Naive B cell (primary cell): ENCODE measurements at places on chromosomes 7 and 10. TPM values are rescaled to one million over a fixed set of nuclear protein-coding genes. Genes with fewer than 3 reads are reported as not detected.

Gene AGAP9
- 0.12 TPM for polyA plus RNA-seq

Gene SKAP2
- polyA plus RNA-seq = 145 TPM

Gene FAM25A
- polyA plus RNA-seq = not detected

Gene ZKSCAN5
- polyA plus RNA-seq = 4.7 TPM

Gene CYP3A7
- polyA plus RNA-seq = not detected

Gene GGCT
- 30.4 TPM for polyA plus RNA-seq
